Stimulated activated naive CD8-positive, alpha-beta T cell treated with anti-CD3 and anti-CD28 coated beads, Interleukin-15, amount 100 ng/mL, for 72 hours (primary cell): ENCODE measurements at places on chromosomes 7 and 10.

GRCh38 chr10:68327889-68328786, 3.7 kb upstream of the HNRNPH3 start:
- DNase-seq: no peak

DNA sequence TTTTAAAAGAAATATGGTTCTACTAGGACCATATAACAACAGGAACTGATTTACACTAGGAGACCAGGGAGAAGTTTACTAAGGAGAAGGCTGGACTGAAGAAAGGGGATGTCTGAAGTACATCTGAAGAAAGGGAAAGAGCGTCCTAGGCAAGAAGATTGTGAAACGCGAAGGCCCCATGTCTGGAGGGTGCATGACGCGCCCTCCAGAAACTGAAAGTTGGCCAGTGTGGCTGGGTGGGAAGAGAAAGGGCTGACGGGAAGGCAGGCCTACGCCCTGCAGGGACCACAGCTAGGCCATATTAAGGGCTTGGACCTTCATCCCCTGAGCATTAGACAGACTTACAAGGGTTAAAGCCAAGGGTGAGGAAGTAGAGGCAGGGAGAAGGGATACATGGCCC, 158.0 kb downstream of the TRIL start:
- DNase-seq: no peak

GRCh38 chr10:4688601-4689000, 137.4 kb upstream of the AKR1E2 start:
- no peak for DNase-seq

GRCh38 chr10:86648704-86649427, 5.5 kb upstream of the OPN4 start:
- no peak for DNase-seq

DNA sequence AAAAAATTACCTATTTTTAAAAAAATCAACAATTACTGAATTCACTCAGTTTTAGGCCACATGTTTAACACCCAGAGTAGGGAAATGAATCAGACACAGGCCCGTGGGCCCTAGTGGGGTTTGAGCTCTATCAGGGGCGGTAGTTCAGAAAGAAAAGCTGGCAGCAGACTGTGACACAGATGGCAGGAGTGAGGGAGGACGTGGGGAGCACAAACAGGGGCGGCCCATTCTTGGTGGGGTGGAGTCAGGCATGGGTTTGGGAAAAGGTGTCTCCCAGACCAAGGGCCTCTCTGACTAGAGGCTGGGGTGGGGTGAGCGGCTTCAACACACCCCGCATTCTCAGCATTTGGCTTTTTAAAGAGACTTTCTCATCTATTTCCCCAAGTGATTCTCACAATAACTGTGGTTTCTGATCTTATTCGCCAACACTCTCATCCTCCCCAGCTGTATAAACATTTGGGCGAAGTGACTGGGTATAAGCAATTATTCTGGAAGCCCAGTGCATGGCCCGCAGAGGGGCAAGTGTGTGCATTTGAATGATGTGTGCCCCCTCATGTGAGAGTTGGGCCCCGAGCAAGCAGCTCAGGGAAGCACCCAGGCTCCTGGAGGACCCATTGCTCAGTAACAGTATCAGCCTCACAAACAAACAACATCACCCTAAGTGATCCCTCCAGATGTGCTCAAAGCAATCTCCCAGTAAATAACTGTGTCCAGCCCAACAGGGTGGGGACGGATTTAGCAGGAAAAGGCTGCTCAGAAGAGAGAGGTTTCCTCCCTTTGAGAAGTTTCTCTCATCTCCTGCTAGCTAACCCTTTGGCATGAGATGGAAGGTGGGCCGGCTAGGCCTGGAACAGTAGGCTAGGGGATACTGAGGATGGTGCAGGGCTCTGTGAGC, 437.6 kb upstream of the ZMIZ1 start:
- DNase-seq: peak; percentile 26

DNA sequence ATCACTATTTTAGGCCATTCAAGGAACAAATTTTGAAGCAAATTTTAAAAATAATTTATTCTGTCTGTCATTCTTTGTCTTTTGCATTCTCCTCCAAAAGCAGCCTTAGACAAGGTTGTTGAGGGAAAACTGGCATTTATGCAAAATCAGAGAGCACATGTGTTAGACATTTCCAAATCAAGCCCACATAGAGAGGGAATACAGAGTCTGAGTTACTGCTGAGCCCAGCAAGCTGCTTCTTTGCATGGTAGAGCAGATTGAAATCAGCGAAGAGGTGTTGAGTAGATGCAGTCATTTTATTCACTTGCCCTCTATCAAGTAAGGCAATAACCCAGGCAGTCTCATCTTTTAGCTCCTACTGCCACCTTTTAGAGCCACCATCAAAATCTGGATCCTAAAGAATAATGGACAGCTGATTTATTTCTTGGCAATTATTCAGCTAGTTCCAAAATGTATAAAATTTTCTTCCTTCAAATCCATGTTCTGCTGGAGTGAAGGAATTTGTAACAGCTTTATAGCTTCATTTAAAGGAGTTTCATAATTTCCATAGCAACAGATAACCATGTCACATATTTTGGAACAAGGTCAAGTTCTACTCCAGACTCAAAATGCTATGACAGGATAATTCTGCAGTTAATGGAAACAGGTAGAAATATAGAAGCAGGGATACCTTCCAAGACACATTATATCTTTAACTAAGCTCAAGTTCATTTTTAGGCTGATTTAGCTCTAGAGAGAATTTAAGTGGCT, 7.3 kb upstream of the PCDH15 start:
- DNase-seq: no peak
